Common myeloid progenitor, CD34-positive (primary cell): ENCODE measurements at places on chromosomes 1 and 21.

DNA sequence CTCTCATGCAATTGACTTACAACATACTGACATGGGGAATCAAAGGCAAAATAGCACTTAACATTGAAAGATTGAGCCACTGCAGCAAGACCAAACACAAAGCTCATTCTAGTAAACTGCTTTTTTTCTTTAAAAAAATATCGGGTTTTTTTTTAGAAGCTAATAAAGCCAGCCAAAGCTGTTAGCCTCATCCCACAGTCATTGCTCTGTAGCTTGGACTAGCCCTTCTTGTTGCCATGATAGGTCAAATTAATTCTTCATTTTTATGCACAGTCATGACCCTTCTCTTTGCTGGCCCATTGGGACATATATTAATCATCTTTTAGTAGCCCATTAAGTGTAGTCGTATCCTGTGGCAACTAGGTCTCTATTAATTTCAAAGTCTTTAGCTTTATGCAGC is 231.3 kb downstream of the ADGRL2 start:
- no peak for DNase-seq

GRCh38 chr21:42760951-42761751 is 107.7 kb downstream of the PDE9A start:
- DNase-seq, result no peak

- DNase-seq, result no peak
These were observed 82.4 kb upstream of the COL11A1 start for GRCh38 chr1:103190766-103191165.

- peak; percentile 40 for DNase-seq
These were observed 41.2 kb downstream of the RRAGC start for GRCh38 chr1:38818175-38818976.

DNA sequence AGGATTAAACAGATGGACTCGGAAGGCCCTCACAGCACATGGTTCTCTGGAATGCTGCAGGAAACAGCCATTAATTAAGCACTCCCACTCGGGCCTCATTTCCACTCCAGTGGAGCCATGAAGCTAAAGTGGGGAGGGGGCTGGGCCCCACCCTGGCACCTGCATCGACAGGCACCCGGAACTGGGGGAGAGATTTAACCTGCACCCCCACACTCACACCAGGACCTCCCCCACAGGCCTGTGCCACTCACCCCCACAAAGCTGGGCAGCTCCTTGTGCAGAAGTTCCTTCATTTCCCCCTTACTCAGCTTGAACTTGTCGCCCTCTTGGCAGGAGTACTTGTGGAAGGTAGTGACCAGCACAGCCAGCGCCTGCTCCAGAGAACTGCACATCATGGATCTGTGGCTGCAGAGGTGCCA is 2.2 kb downstream of the S100A2 start:
- DNase-seq, result no peak

DNA sequence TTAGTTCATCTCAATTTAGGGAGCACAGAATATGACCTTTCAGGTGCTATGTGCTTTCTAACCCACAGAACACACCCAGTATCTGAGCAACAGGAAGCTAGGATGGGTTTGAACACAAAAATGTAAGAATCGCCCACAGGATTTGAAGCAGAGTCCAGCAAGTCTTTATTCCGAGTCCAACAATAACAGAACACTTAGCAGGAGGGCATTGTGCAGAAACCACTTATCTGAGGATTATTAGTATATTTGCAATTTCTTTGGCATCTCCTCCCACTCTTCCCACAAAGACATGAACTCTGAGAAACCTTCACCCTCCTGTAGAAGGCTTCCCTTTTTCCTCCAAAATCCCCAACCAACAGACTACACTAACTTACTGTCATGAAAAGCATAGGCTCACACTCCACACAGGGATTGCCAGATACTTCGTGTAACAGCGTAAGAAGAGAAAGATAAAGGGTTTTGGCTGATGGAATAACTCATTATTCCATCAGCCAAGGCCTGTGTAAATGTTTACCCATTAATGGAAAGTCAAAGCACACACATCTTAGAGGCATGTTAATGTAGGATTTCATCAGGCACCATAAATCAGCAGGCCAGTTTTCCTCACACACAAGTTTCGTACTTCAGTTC is 16.1 kb downstream of the SIPA1L2 start:
- no peak for DNase-seq

DNA sequence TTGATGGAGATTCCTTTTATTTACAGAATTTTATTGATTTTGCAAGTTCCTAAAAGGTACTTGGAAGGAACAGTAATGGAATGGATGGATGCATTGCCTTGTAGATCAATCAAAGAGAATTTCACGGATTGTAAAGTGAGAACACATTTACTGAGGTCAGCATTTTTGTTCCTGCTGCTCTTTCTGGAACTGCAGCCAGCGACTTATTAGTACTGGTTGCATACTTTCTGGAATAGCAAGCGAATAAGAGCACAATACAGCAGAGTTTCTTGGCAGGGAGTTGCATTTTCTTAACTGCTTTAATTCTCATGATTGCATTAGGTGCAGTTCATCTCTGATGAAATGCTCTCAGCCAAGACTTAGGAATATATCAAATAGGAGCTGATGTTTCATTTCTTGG is 106.1 kb upstream of the CHODL start:
- no peak for DNase-seq

DNA sequence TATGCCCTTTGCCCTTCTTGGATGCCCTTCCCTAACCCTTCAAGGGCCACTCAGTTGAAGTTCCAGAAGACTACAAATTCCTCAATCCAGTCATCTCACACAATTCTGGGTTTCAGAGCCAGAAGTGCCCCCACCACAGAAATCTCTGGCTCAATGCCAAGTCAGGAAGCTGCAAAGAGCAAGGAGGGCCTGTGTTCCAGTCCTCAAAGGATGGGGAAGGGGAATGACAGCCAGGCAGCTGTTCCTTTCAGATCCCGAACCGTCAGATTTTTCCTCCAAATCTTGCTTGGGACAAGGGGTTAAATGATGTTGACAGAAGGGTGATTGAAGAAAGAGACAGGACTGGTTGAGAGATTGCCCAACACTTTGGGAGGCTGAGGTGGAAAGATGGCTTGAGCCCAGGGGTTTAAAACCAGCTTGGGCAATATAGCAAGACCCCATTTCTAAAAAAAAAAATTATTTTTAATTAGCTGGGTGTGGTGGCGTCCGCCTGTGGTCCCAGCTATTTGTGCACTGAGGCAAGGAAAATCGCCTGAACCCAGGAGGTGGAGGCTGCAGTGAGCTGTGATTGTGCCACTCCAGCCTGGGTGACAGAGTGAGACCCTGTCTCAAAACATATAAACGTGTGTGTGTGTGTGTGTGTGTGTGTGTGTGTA is 716 bp upstream of the HPDL start:
- no peak for DNase-seq

GRCh38 chr1:2555634-2556276 is 416 bp upstream of the TNFRSF14 start:
- DNase-seq, result peak; percentile 88

- no peak for DNase-seq
These were observed 69.2 kb downstream of the KLHDC7A start for GRCh38 chr1:18549906-18550305.

- no peak for DNase-seq
These were observed 34.3 kb downstream of the PCNX2 start for GRCh38 chr1:233261206-233261605.

DNA sequence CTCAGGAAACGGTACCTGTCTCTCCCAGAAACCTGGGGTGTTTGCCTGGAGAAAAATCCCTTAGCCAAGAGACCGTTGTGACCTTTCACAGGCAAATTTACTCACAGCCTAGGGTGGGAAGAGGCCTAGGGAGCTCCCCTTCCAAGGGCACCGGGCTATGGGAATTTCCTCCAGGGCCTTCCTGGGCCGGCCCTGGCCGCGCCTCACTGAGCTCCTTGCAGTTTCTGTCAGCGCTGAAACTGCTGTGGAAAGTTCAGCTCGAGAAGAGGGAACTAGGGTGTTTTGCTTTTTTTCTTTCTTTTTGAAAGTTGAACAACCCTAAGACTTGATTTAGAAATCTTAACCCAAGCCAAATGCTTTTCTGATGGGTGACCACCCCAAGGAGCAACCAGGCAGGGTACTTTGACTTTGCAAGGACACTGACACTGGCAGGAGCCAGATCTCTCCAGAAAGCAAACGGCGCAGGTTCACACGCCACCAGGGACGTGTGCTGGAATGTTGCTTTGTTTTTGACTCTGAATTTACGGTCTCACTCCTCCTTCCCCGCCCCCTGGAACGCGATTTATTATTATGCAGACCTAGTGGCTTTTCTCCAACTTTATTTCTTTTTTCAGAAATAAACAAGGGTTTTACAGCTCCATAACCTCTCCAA is 229.6 kb upstream of the JUN start:
- DNase-seq, result no peak

GRCh38 chr1:82145656-82146055 is 344.9 kb downstream of the ADGRL2 start:
- no peak for DNase-seq

GRCh38 chr1:176073524-176074157 is 133.4 kb downstream of the COP1 start:
- peak; percentile 70 for DNase-seq

DNA sequence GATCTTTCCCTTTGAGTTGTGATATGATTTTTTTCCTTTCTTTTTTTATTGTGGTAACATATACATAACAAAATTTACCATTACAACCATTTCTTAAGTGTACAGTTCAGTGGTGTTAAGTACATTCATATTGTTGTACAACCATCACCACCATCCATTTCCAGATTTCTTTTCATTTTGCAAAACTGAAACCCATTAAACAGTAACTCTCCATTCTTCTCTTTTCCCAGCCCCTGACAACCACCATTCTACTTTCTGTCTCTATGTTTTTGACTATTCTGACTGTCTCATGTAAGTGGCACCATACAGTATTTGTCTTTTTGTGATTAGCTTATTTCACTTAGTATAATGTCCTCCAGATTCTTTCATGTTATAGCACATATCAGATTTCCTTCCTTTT is 30.3 kb downstream of the CEP350 start:
- no peak for DNase-seq

- no peak for DNase-seq
These were observed 15.1 kb upstream of the COP1 start for GRCh38 chr1:176222196-176222595.

- no peak for DNase-seq
These were observed 95.2 kb downstream of the LBR start for GRCh38 chr1:225332686-225333085.

- DNase-seq, result peak; percentile 57
These were observed 2.4 kb upstream of the NFIA start for GRCh38 chr1:61079898-61080336.

DNA sequence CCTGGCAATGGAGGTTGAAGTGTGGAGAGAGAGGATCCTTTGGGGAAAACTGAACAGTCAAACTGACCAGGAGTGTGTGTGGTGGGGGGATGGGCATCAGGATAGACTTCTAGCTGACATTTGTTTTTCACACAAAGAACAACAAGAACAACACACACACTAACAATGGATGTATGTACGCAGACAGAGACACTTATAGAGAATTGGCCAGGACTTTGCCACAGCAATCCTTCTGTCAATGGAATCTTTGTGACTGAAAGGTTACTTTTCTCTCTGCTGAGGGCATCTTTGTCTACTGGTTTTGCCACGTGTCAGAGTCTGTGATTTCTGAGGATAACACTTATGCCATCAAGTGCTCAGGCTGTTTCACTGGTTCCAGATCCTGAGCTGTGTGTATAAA is 12.4 kb upstream of the FCGR2A start:
- no peak for DNase-seq

DNA sequence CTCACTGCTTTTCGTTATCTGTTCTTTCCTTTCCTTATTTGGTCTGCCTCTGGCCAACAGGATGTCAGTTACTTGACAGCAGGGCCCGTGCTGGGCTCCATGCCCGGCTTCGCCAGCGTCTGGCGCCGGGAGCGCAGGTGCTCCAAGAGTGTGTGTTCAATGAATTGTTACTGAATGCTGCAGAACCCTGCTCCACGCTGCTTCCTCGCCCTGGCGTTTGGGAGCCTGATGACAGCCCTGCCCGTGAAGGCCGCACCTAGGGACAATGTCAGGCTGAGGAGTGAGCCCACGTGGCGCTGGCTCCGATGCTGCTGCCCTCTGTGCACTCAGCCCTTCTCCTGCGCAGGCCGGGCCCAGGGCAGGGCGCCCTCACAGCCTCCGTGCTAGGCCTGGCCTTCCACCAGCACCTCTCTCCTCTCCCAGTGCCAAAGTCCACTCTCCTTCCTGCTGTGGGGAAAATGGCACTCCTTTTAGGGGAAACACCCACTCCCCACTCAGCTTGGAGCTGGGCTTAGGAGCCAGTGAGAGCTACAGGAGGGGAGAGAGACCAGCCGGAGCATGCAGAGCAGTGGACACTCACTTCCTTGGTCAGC is 51.4 kb downstream of the ACBD3 start:
- DNase-seq, result no peak

- DNase-seq, result no peak
These were observed 228.7 kb downstream of the BARHL2 start for GRCh38 chr1:90488451-90488850.

- DNase-seq, result no peak
These were observed 21.6 kb downstream of the LAMB3 start for GRCh38 chr1:209630383-209631225.

DNA sequence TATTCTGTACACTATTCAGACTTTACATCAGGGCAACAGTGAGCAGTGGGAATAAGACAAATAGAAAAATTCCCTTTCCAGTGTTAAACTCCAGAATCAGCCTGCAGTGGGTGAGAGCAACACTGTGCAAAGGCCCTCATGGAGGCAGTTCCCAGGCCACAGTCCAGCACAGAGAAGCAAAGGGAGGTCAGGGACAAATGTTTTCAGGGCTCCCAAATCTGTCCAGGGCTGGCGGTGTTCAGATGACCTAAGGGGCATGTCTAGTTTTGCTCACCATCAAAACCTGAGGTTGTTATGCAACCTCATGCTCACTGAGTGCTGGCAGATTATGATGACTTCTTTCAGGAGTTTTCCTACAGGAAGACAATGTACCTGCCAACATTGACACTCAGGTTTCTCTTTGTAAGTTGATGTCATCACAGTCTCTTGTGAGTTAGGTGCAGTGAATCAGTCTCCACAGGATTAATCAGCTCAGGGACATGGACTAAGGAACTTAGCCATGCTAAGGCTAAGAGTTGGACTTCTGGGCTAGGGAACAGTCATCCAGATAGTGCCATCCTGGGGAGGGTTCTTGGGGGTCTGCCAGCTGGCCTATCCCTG is 3.6 kb upstream of the LCE5A start:
- no peak for DNase-seq

- no peak for DNase-seq
These were observed 128.1 kb downstream of the SIPA1L2 start for GRCh38 chr1:232501854-232502253.
